H9 (cell line): ENCODE measurements at places on chromosomes 11 and 22.

- DNase-seq = no peak
These were observed 25.9 kb upstream of the TP53I11 start for GRCh38 chr11:44976576-44976975.

- no peak for DNase-seq
These were observed 16.3 kb downstream of the TSPAN32 start for GRCh38 chr11:2318123-2318522.

DNA sequence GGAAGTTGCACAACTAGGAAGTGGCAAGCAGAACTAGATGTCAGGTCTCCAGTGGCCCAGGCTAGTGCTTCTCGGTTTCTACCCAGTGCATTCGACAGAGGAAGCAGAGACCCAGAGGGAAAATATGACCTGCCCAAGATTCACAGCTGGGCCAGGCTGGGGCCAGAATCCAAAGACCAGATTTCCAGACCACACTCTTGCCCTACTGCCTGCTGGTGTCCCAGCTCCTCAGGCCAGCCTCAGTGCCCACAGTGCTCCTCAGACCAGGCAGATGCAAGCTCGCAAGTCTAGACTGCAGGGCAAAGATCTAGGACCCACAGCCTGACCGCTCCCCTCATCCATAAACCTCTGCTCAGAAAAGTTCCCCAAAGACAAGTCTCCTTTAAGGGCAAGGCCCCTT, 262.6 kb downstream of the BUD13 start:
- DNase-seq = no peak

DNA sequence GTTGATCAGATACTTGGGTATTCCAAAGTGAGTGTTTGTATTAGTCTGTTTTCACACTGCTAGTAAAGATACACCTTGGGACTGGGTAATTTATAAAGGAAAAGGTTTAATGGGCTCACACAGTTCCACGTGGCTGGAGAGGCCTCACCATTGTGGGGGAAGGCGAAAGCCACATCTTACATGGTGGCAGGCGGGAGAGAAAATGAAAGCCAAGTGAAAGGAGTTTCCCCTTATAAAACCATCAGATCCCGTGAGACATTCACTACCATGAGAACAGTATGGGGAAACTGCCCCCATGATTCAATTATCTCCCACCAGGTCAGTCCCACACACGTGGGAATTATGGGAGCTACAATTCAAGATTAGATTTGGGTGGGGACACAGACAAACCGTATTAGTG, 7.0 kb downstream of the TIMM10B start:
- DNase-seq = no peak

DNA sequence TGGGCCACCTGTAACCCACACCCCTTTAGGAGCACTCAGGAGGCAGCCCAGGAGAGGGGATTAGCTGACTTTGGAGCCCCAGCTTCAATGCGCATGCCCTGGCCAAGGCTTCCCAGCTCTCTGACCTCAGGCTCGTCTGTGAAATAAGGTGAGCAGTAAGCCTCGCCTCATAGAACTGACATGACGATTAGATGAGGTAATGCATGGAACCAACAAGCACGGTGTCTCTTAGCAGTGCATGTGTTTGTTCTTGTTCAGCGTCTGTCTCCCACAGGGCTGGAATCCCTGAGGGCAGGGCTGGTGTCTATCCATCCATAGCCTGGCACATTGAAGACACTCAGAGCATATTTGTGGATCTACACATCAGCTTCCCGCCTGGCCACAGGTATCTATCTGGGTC, 415.4 kb downstream of the MN1 start:
- DNase-seq = peak; percentile 15

- DNase-seq = peak; percentile 56
These were observed 12.5 kb upstream of the TMPRSS6 start for GRCh38 chr22:37121887-37122591.

DNA sequence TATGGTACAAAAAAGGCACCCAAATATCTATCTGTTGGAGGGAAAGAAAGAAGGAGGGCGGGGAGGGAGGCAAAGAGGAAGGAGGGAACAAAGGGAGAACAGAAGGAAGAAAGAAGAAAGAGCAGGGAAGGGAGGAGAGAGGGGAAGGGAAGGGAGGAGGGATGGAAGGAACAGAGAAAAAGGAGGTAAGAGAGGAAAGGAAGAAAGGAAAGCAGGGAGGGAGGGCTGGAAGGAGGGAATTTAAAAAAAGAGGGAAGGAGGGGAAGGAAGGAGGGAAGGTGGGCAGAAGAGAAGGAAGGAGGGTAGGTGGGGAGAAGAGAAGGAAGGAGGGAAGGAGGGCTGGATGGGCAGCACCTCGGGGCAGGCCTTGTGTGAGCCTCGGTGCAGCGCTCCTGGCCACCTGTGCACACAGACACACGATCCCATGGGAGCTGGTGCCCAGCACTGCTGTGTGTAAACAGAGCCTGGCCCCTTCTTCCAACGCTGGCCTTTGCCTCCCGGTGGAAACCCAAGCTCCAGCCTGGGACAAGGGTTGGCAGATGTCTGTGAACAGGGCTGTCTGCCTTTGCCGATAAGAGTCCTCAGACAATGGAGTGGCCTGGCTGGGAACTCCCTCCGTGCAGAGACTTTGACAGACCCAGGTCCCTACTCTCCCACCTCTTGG, 23.2 kb downstream of the SMIM38 start:
- DNase-seq = no peak

DNA sequence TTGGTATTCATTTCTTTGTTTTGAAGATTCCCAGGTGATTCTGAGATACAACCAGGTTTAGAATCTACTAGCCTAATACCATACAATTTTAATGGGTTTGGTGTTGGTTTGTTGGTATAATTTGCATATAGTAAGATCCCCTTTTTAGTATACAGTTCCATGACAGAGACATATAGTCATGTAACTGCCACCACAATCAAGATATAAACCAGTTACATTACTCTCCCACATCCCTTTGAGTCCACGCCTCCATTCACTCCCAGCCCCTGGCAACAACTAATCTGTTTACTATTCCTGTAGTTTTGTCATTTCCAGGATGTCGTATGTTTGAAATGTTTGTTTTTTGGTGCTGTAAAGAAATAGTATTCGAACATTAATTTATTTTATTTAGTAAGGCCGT, 4.3 kb downstream of the ASRGL1 start:
- DNase-seq = no peak

- DNase-seq = no peak
These were observed 76.0 kb upstream of the KCNQ1OT1 start for GRCh38 chr11:2775626-2776350.

DNA sequence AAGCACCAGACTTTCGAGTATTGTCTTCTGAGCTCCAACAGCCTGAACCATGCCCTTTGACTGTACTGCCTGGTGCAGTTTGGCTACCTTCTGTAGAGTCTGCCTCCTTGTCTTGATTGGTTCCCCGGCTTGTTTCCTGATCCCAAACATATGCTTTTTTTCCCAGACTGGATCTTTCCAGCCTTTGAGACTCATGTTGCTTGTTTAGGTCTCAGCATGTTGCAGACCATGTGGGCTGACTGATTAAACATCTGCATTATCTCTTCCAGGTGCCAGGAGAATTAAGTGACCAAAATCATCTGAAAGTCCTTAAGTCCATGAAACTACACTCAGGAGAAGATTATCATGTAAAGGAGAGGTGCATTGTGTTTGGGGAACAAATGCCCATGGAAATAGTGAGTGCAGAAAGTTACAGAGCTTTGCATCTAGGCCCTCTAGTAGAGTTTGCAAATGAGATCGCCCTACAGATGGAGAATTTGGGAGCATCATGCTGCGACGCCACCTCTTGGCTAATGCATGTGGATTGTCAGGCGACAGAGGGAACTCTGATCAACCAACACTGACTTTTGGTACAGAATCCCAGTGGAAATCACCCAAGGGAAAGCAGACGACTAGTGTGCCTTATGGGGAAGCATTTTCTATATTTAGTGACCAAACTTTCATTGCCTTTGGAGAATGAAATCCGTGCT, 188.8 kb downstream of the BLID start:
- no peak for DNase-seq

GRCh38 chr22:24433828-24434470, 6.5 kb downstream of the ADORA2A start:
- no peak for DNase-seq

- no peak for DNase-seq
These were observed 174.5 kb downstream of the CEP164 start for GRCh38 chr11:117502015-117502778.

DNA sequence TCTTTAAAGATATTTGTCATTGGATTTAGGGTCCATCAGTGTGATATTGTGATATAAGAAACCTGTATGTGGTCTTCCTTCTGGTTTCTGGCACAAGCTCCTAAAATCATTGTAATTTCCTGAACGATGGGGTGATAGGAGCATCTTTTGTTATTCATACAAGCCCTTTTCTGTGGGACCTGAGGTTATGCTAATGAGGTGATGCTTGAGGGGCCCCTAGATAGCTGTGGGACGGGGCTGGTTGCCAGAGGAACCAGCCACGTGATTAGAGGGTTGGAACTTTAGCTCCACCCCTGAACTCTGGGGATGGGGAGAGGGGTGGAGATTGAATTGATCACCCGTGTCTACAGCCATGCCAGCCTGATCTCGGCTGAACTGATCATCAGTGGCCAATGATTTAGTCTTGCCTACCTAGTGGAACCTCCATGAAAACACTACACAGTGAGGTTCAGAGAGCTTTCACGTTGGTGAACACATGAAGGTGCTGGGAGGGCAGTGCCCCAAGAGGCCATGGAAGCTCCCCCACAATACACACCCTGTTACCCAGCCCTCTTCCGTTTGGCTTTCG, 62.8 kb downstream of the BCR start:
- peak; percentile 88 for DNase-seq

GRCh38 chr22:50027639-50028537, 15.3 kb upstream of the IL17REL start:
- DNase-seq = peak; percentile 22

GRCh38 chr11:73520353-73521061, 77.4 kb downstream of the FAM168A start:
- no peak for DNase-seq

DNA sequence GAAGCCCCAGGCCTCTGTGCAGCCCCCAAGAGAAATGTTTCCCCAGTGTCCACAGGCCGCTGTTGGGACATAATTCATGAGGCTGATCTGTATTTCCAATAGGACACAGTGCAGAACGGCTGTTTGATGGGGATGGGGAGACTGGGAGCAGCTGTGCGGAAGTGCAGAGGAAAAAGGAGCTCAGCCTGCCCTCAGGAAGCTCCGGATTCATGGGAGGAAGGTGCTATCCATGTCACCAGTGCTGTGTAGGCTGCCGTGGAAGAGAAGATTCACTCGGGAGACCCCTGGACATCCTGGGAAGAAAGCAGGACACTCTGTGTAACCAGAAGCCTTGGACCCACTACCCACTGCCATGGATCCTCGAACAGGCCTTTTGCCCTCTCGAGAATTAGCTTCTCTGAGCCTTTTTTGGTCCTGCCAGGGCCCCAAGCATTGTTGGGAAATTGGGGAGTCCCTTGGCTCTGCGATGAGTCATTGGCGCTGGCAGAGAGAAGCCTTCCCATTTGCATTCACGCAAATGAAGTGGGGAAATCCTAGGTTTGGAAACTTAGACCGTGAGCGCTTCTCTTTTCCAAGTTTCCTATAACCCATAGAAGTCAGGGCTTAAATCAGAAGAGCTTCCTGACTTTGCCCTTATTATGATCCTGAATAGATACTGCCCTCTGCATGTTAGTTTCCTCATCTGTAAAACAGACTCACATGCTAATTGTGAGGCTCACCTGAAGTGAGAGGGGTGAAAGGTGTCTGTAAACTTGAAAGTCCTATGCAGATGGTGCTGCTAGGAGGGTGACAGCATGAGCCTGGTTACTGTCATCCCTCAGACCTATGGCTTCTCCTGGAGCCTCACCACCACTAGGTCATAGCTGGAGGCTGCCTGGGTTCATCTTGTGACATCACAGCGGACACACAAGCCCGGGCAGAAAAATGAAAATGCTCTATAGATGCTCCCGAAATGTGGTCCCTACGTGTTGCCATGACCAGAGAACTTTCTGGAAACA, 229.2 kb upstream of the B3GAT1 start:
- DNase-seq = no peak

GRCh38 chr11:1356478-1356960, 33.2 kb upstream of the BRSK2 start:
- DNase-seq = no peak

- no peak for DNase-seq
These were observed 75.2 kb downstream of the PTPRJ start for GRCh38 chr11:48055292-48056132.

DNA sequence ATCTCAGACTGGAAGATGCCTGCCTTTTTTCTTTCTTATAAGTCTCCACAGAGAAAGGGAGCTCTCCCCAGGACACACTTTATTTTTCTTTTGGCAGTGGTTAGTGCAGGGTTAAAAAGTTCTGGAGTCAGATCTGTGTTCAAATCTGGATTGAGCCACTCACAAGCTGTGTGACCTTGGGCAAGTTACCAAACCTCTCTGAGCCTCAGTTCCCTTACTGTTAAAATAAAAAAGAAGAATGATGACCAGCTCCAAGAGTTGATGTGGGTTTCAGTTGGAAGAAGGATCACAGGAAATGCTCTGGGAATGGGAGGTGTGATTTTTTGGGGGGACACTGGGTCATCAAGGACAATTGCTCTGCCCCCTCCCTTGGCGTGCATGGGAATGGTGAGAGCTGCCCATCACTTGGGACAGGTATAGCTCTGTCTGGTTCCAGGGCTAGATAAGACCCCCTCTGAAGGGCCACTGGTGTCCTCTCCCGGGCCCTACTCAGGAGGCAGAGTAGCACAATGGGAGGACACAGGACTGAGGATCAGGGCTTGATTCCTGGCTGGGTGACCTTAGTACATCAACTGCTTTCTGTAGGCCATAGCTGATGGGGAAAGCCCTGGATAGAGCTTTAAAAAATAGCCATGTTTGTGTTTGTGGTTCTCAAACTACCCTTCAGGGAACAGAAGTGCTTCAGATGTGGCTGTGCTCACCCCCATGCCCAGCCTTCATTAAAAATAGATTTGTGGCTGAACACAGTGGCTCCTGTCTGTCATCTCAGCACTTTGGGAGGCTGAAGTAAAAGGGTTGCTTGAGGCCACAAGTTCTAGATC, 228.3 kb downstream of the MIAT start:
- no peak for DNase-seq

DNA sequence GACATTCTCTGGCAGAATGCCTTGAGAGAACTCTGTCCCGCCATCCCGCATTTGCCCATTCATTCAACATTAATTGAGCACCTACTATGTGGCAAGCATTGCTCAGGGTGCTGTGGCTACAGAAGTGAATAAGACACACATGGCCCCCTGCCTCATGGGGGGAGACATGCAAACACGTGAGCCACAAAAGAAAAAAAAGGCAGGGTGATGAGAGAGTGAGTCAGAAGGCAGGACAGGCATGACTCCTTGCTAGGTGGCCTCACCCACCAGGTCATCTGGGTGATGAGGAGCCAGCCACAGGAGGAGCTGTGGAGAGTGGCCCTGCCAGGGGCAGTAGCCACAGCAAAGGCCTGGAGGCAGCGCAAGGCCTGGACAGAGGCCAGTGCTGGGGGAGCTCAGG, 4.9 kb downstream of the CHRM4 start:
- no peak for DNase-seq
